Right renal cortex interstitium (tissue), 3 donors: ENCODE measurements at places on chromosomes 5 and 9.

GRCh38 chr5:107223066-107223465 lies 447.7 kb downstream of the EFNA5 start:
- DNase-seq = no peak

- DNase-seq = no peak
These were observed 242.9 kb downstream of the EBF1 start for GRCh38 chr5:158856794-158857193.

DNA sequence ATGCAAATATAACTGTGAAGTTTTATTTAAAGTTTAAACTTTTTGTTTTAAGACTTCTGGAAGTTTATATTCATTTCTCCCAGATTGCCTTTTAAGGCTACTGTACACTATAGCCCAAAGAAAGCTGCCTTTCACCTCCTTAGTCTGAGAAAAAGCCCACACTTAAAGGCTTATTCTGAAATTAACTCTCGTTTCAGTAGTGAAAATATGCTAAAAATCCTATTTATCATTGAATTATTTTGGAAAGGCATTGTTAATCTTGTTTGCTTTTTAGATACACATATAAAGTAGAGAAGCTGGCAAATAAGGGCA lies 3.3 kb upstream of the PURA start:
- no peak for DNase-seq

- DNase-seq = no peak
These were observed 27.3 kb upstream of the FER start for GRCh38 chr5:108720391-108720790.

DNA sequence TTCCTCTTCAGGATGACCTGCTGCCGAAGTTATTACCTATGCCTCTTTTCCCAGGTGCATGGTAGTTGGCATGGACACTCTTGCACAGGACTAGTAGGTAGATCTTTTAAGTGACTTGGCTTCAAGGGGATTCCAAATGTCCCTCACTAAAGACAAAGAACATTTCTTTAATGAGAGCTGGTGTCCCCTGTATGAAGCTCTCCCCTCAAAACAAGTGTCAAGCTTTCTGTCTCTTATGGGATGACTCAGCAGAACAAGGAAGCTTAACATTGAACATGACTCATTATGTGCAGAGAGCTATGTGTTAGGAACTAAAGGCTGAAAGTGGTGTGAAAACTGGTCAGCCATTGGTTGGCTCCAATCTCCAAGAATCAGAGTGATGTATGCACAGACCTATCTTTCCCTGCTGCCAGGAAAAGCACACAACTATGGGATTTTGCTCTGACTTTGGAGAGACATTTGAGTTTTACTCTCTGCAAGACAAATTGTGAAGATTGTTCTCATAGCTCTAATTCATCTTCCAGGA lies 120.5 kb downstream of the PRDM6 start:
- no peak for DNase-seq

DNA sequence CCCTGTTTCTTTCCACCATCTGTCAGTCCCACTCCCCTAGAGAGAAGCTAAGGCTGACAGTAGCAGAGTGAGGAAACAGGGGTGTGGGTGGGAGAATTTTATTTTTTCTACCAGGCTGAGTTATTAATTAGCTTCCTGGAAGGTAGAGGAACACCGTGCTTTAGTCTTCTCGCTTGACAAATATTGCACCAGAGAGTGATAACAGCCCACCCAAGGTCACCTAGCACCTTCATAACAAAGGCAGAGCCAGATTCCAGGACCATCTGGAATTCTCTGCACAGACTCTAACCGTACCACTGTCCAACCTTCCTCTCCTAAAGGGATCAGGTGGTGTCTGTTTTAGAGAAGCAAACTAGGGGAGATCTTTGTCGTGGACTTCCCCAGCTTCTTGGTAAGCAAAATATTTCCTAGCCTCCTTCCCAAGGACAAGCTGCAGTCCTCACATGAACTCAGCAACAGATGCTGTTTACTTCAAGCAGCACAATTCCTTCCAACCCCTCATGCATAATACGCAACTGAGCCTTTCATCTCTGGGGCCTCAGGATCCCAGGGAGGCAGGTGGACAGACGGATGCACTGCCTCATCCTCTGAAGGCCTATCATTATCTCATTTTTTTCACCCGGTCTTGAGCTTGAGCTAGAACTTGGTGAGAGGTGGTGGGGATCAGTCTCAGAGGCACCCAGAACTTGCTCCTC lies 308.7 kb upstream of the BRINP1 start:
- no peak for DNase-seq

DNA sequence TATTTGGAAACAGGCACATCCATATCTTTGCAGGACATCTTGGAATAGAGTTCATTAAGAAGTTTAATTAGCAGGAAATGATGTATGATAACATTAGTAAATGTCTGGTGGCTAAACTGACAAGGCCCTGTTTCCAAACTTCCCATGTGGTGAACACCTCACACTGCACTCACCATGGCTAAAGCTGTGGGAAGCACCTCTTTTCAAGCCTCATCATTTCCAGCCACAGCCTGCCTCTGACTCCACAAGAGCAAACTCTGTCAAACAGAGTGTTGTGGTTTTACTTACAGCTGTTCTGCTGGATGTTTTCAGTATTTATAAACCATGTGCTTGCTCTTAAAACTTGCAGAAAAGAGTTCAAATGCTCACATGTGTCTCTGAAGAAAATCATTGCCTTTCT lies 14.9 kb upstream of the NDUFB6 start:
- no peak for DNase-seq

DNA sequence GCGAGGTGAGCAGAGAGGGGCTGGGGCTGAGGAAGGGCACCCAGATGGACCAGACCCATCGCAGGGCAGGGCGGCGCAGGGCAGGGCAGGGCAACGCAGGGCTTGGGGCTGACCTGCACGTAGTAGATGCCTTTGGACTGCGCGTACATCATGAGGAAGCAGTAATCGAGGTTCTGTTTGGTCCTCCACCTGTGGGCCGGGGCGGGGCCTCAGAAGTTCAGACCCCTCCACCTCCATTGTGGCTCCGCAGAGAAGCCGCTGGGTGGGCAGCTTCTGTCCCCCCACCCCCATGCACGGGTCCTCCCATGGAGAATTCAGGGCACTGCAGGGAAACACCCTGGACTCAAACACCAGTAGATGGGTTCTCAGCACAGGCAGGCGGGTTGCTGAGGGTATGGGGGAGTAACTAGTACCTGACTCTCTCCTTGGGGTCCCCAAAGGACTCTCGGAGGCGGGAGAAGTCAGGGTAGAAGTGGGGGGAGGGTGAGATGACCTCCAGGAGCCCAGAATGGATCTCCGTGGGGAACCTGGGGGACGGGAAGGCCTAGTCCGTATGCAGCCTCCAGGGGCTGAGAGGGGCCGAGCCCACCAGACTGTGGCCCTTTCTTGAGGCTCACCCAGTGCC lies 6.4 kb downstream of the LTC4S start:
- no peak for DNase-seq

DNA sequence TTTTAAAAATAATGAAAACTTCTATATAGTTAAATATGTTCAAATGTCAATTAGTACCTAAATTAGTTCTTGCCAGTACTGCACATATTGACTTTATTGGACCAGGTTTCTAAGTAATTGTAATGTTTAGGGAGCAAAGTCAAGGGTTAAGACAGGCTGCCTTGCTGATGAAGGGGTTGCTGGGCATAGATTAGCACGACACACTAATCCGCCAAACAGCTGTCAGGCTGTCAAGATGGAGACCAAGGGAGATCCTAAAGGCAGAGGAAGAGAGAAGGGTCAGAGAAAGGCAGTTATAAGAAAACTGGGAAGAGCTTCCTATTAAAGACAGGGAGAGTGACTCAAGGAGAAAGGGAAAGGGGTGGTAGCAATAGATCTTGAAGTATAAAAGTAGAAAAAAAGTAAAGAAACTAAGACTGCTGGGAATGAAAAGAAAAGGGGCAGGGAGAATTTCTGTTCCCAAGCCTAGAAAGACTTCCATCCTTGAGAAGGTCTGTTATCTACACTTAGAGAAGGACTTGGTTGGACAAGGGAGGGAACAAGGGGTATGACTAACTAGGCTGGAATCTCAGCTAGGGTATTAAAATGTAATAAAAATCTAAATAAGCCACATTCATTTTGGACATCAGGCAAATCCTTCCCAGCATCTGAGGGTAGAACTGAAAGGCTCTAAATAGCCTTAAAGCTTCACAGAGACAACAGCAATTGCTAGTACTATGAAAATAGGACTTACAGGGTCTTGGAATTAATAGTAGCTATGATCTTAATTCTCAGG lies 188.7 kb downstream of the FBXL17 start:
- no peak for DNase-seq

- DNase-seq = no peak
These were observed 1.7 kb downstream of the ADRA1B start for GRCh38 chr5:159917994-159918393.

DNA sequence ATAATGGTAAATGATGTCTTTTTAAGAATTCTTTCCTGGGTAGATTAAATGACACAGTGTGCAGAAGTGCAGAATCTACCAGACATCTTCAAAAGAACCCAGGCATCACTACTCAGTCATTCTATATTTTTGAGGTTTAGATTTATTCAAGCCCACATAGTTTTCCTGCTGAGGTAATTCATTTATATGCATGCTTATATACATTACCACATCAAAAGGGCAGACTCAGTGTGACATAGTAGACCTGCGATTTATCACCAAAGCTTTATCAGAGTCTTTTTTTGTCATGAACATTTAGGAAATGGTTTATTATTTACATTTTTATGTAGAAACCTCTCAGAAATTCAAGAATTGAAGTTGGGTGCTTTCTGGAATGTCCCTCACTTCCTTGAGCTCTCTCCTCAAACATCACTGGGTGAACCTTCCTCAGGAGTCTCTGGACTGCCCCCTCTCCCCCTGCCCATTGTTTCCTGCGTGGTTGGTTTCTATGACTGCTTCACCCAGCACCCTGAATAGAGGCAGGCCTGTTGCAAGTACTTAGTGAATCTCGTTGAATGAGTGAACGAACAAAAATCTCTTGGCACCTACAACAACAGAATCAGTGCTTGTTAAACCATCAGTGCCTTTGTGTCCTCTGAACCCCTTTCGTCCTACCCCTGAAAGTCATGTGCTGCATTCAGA lies 42.5 kb downstream of the ADAMTS16 start:
- DNase-seq = no peak

- DNase-seq = no peak
These were observed 517.6 kb downstream of the BNC2 start for GRCh38 chr9:16352791-16353401.

DNA sequence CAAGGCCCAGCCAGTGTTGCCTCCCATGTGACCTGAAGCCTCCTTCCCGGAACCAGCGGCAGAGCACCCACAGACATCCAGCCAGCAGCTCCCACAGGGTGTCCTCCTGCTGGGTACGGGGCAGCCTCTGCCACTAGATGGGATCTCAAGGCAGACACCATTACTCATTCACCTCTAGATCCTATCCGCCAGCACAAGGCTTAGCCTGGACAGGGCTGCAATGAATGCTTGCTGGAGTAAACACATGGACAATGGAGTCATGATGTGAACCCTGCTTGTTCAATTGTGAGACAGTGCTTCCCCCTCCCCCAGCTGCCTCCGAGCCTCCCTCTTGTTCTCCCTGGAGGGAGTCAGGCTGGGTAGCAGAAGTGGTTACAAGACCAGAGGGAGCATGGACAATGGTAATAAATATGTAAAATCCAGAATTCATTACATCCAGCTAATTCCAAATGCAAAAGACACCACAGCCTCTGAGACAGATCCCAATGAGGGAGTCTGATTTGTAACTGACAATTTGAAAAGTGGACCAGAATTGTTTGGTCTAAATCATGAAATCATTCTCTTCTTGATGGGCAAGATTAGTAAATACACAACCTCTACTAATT lies 132.0 kb downstream of the CRB2 start:
- no peak for DNase-seq

GRCh38 chr5:64811050-64811640 lies 42.4 kb downstream of the CWC27 start:
- DNase-seq = peak; percentile 21

GRCh38 chr5:5422819-5423515 lies 490 bp downstream of the ICE1 start:
- no peak for DNase-seq

DNA sequence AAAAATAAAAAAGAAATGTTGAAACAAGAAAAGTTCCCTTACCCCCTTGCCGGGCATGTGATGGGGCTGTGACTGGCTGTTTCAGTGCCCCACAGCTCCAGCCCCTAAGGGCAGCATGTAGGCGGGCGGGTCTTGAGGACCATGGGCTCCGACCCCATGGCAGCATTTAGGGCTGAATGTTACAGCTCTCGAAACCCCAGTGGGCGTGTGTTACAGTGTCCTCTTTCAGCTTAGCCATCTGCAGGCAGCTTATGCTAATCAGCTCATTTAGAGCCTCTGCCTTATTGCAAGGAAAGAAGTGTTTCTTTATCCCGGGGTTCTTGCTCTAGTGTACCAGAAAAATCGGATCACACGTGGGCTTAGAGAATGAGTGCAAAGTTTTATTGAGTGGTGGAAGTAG lies 497.4 kb upstream of the CYLC2 start:
- no peak for DNase-seq

- no peak for DNase-seq
These were observed 206.5 kb downstream of the DAB2IP start for GRCh38 chr9:121857928-121858327.

DNA sequence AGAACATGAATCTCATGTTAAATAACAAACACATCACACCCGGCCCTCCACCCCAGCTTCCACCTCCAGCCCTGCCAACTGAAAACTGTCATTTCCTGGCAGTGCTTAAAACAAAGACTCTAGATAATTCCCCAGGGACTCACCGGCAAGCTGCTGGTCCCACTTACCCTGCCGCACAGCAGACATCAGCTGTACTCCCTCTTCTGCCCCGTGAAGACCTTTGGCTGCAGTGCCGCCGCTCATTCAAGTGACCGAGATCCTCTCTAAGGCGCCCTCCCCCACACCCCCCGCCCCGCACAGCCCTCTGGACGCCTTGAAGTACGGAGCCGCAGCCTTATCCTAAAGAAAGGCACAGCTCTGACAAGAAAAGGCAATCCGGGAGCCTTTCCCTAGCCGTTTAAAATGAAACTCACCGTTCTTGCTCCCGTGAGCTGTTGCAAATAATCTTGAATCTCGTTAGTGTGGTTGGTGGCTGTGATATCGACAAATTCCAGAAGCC lies 434 bp downstream of the GLRX start:
- no peak for DNase-seq

GRCh38 chr5:89967771-89968444 lies 441.6 kb downstream of the CETN3 start:
- no peak for DNase-seq

- DNase-seq = no peak
These were observed 8.4 kb downstream of the RALGDS start for GRCh38 chr9:133112663-133113026.

DNA sequence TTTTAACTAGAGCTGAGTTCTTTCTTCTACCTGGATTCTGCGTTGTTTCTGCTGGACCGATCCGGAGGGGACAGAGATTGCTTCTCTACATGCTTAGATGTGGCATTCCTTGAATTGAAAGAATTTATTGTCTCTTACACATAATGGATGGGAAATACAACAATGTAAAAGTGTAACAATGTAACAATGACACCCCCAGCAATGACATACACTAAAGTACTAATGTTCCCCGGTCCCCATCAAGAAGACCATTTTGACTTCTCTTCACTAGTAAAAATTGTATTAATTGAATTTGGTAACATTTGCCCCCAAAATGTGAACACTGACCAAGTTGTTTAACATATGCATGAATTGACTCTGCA lies 760.2 kb downstream of the TAF11L14 start:
- no peak for DNase-seq

GRCh38 chr9:131704141-131704983 lies 35.5 kb downstream of the RAPGEF1 start:
- DNase-seq = no peak
